GM12878 (cell line): ENCODE measurements at places on chromosomes 6 and 20. TPM values are rescaled to one million over a fixed set of nuclear protein-coding genes. Genes with fewer than 3 reads are reported as not detected.

DNA sequence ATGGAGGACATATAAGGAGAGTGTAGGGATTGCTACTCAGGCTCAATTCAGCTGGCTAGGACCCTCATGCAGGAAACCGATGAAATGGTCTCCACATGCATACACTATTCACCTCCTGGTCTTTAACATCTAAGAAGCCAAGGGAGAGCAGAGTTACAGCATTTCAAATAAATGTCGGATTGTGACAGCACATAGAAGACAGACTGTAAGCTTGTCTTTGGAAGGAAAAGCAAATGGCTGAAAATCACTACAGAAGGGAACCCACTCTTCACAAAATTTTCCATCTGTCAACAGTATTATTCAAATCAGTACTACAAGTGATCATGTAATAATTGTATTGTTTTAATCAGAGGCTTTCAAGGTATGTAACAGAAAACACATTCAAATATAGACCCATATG is 72.9 kb downstream of the ATG5 start:
- H3K27ac ChIP-seq: no peak overlapping the region
- H3K4me1 ChIP-seq: peaks cover 2% of the 10 kb centered on the region

Gene C20orf141
- total RNA-seq: not detected in 2 replicates

Gene TNXB
- 1.6 and 2.5 TPM in 2 replicates for total RNA-seq

Gene TSPYL4
- total RNA-seq: 19.9 TPM in 2 replicates

GRCh38 chr20:34365765-34366213 is 2.7 kb downstream of the ITCH start:
- peaks cover 20% of the 10 kb centered on the region for H3K4me1 ChIP-seq
- no peaks in the 10 kb centered on the region for H3K27me3 ChIP-seq
- no peak overlapping the region for H3K27ac ChIP-seq
- 0 out of 2 replicates have a peak overlapping the region, but pooled peaks have one; percentile 10 for H3K4me3 ChIP-seq
- no peaks in the 10 kb centered on the region; the same call in 1 of the 2 replicates for H3K36me3 ChIP-seq
